NCI-H1694 treated with DMSO at 0.1 percent for 48 hours (cell line): ENCODE measurements at places on chromosomes 12 and 14.

- DNase-seq, result no peak
Observed at GRCh38 chr14:92391726-92392125, 68.8 kb downstream of the SLC24A4 start.

- DNase-seq, result no peak
Observed at GRCh38 chr14:96272777-96273473, 16.9 kb downstream of the BDKRB1 start.

GRCh38 chr12:47249719-47250357 lies 170.1 kb upstream of the AMIGO2 start:
- DNase-seq, result no peak

DNA sequence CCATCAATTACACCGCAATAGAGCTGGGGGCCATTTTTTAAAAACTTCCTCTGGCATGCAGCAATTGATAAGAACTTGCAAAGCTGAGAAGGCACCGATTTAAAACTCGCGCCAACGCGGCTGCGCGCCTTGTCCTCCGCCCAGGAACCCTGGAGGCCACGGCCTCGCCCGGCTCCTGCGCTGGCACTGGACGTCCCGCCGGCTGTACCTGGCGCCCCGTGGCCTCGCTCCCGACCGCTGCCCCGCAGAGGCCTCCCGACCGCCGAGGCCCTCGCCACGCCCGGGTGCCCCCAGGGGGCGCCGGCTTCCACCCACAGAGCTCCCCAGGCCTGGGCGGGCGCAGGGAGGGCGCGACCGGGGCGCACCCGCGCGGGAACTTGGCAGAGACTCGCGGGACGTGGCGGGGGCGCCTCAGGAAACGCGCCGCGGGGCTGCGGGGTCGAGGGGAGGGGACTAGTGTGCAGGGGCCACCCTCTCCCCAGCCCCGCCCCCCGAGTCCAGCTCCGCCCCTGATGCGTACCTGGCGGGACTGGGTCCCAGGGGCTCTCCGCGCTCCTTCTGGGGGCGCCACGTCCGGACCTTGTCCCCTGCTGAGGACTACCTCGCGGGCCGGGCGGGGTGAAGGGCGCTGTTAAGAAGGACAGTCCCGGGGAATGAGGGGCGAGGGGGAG lies 65.7 kb downstream of the TNFAIP2 start:
- DNase-seq, result no peak

DNA sequence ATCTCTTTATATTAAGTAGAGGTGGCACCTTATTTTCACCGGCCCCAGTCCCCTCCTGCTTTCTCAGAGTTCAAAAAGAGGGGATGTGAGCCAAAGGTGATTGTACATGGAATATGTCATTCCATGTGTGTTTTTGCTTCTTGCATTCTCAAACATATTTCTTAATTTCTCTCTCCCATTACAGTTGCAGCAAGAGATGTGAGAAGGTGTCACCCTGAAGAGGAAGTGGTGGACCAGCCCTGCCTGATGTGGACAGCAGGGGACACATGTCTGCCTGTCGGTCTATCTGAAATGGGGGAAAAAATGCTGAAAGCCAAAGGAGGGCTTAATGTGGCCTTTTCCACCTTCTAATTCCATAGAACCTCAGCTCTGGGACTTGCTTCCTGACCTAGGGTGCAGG lies 1.9 kb upstream of the FOXN3 start:
- DNase-seq, result no peak

GRCh38 chr14:99589031-99589441 lies 15.0 kb downstream of the CCDC85C start:
- no peak for DNase-seq

- DNase-seq, result no peak
Observed at GRCh38 chr12:28578833-28579252, 388.6 kb downstream of the CCDC91 start.

- DNase-seq, result no peak
Observed at GRCh38 chr12:91978143-91978542, 167.5 kb downstream of the BTG1 start.

DNA sequence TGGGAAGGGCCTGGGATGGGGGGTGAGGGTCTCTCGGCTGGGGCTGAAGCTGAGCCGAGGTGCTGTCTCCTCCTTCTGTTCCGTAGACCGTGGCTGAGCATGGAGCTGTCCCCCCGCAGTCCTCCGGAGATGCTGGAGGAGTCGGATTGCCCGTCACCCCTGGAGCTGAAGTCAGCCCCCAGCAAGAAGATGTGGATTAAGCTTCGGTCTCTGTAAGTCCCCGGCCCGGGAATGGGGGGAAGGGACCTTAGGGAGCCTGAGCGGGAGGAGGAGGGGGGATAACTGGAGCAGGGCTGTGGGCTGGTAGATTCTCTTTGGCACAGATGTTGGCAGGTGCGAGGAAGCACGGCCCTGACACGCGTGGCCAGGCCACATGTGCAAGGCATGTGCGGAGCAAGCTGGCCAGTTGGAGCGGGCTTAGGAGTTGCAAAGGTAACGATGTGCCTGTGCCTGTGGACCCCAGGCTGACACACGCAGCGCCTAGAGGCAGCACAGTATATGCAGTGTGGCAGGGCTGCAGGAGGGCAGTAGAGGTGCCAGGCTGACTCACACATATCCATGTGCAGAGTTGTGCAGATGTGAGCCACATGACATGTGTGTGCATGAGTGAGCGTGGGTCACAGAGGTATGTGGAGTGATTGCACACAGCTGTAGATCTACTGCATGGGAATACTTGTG lies 512 bp downstream of the PDE1B start:
- no peak for DNase-seq
